CD8-positive, alpha-beta memory T cell (primary cell): ENCODE measurements at places on chromosomes 7 and 10. TPM values are rescaled to one million over a fixed set of nuclear protein-coding genes. Genes with fewer than 3 reads are reported as not detected.

The SPDYE6 gene
- total RNA-seq, result not detected

The GHITM gene
- 218 TPM for total RNA-seq

The ANK3 gene
- total RNA-seq, result 12.8 TPM

The ACTL6B gene
- not detected for total RNA-seq

The TMEM225B gene
- total RNA-seq, result 0.70 TPM

The C10orf53 gene
- total RNA-seq, result not detected

The ZNF804B gene
- total RNA-seq, result not detected

The CACNB2 gene
- not detected for total RNA-seq

DNA sequence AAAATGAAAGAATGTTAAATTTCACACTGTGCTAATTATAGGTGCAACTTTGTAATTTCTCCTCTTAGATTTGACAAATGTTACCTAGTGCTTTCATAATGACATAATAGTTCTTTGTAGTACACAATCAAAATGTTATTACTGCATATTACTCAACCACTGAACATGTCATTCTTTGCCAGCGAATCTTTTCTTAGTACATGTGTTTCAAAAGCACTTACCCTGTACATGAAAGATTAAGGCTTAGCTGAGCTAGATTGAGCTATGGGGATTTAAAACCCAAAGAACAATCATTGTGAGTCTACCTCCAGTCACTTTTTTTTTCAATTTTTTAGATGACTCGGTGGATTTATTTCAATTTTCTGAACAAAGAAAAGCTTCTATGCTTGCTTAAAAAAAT is 123.5 kb upstream of the FERD3L start:
- no peaks in the 10 kb centered on the region for H3K27me3 ChIP-seq
- H3K27ac ChIP-seq, result no peak overlapping the region
- no peaks in the 10 kb centered on the region for H3K4me1 ChIP-seq
- no peak for DNase-seq
- no peaks in the 10 kb centered on the region for H3K36me3 ChIP-seq
- no peak overlapping the region for H3K4me3 ChIP-seq

DNA sequence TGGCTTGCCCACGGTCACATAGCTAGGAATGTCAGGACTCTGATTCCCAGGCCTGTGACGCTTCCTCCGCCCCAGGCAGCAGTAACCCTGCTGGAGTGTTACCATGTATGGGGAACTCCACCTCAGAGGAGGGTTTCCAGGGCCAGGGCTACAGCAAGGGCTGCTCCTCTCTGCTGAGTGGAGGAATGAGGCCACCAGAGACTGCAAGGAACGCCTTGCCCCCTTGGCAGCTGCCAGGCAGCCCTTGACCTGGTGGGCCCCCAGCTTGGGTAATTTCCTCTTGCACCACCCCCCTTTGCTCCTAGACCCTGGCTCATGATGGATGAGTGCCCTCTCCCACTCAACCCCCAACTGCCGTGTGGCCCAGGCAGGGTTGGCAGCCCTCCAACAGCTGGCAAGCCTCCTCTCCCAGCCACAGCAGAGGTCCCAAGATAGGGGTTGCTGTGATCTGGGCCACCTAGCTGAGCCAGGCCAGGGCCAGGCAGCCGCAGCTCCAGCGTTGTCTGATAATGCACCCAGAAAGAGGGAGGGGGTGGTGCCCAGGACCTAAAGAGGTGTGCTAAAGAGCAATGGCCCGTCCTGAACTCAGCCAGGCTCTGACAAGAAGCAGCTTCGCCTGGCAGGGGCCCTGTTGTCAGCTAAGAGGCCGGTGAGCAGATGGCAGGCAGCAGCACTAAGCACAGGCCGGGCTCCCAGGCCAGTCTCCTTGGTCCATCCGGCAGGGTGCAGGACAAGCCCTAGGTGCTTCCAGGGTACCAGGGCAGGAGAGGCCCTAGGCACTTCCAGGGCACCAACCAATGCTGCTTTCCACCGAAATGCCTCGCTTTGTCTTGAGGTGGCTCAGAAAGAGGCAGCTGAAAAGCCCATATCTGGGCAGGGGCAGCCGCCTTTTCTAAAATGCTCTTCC is 35.4 kb downstream of the DRGX start:
- no peak for DNase-seq
- no peaks in the 10 kb centered on the region for H3K4me1 ChIP-seq
- no peaks in the 10 kb centered on the region for H3K36me3 ChIP-seq
- no peaks in the 10 kb centered on the region for H3K27me3 ChIP-seq
- H3K4me3 ChIP-seq, result no peak overlapping the region

DNA sequence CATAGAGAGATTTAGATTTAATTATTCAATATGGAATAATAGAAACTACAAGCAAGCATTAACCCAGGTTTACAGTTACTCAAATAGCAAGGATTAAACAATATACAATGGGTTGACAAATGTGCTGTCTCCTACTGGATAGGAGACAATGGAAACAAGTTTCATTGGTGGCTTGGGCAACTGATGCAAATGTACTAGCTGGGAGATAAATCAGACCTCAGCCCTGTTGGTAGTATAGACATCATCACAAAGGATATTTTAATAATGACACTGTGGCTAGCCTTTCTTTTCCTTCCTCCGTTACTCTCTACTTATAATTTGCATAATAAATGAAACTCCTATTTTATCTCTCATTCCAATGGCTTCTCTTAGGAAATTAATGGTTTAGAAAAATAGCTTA is 96.5 kb upstream of the DKK1 start:
- no peak overlapping the region for H3K27ac ChIP-seq
- H3K27me3 ChIP-seq, result no peaks in the 10 kb centered on the region
- H3K4me1 ChIP-seq, result no peaks in the 10 kb centered on the region
- H3K4me3 ChIP-seq, result no peak overlapping the region

GRCh38 chr7:91182819-91183764 is 81.1 kb upstream of the FZD1 start:
- H3K27ac ChIP-seq, result no peak overlapping the region
- H3K36me3 ChIP-seq, result no peaks in the 10 kb centered on the region
- no peak overlapping the region for H3K4me3 ChIP-seq
- no peaks in the 10 kb centered on the region for H3K27me3 ChIP-seq
- no peaks in the 10 kb centered on the region for H3K4me1 ChIP-seq
- DNase-seq, result no peak

- no peak for DNase-seq
- H3K27me3 ChIP-seq, result no peaks in the 10 kb centered on the region
Observed at GRCh38 chr10:34524369-34525091, 290.6 kb downstream of the PARD3 start.

DNA sequence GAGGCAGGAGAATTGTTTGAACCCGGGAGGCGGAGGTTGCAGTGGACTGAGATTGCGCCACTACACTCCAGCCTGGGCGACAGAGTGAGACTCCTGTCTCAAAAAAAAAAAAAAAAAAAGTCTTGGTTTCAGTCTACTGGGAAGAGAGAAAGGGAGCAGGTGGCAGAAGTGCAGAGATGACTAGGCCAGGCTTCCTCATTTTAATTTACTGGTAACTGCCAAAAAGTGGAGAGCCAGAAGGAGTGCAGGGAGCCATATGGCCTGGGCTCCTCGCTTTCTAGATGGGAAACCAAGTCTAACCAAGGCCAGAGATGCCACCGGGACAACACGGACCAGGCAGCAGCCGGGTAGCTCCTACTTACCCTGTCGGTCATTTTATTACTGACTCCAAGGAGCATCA is 12.2 kb downstream of the SEPHS1 start:
- no peak overlapping the region for H3K4me3 ChIP-seq
- H3K4me1 ChIP-seq, result peaks cover 10% of the 10 kb centered on the region
- peaks cover 6% of the 10 kb centered on the region for H3K36me3 ChIP-seq
- no peak overlapping the region for H3K27ac ChIP-seq

GRCh38 chr7:40133561-40134427 is 628 bp downstream of the MPLKIP start:
- H3K27ac ChIP-seq, result peak overlapping the region; percentile 96
- peak overlapping the region; percentile 84 for H3K4me3 ChIP-seq
- H3K27me3 ChIP-seq, result no peaks in the 10 kb centered on the region
- H3K4me1 ChIP-seq, result peaks cover 37% of the 10 kb centered on the region
- DNase-seq, result no peak

DNA sequence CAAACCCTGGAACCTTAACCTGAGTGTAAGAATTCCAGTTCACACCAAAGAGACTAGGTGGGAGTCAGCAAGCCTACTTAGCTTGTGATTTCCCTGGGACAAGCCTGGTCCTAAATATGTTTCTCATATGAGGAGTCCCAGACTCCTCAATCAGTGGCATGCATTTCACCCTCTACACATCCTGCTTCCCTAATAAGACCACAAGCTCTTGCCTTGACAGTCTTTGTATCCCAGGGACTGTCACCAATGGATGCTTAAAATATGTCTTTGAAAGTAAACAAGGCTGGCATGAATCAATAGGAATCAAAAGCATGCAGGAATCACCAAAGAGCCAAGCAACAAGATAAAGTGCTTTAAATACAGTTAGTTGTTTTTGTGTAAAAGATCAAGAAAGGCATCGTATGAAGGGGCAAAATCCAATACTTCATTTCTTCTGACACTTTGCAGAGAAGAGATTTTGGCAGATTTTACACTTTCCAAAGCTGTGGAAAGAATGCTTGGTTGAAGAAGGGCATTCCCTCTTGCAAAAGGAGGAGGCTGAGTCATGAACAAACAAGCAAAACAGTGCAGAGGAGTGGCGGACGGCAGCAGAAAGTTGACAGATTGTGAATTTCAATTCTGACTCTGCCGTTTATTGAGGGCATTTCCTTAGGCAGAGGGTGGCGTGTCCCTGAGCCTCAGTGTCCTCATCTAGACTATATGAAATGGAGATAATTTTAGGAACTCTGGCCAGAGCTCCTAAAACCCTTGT is 8.5 kb upstream of the NFE2L3 start:
- DNase-seq, result no peak
- no peaks in the 10 kb centered on the region for H3K36me3 ChIP-seq
- no peak overlapping the region for H3K27ac ChIP-seq
- no peaks in the 10 kb centered on the region for H3K27me3 ChIP-seq
- H3K4me3 ChIP-seq, result no peak overlapping the region

DNA sequence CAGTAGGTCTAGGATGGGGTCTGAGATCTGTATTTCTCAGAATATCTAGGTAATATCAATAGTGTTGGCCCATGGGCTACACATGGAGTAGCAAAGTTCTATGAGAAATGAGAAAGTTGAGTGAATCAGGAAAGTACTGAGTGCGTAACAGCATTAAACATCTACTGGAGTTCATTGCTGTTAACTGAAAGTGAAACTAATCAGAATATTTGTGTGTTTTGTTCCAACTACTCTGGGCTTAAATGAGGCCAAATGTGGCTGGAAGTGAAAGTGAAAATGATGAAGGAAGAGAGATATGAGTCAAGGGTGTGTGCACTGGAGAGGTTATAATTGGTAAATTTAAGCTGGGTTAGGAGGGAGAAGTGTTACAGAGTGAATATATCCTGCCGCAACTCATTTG is 46.5 kb downstream of the TMEM106B start:
- peak overlapping the region; percentile 32 for H3K4me3 ChIP-seq
- no peaks in the 10 kb centered on the region for H3K36me3 ChIP-seq
- DNase-seq, result peak; percentile 56
- H3K27ac ChIP-seq, result peak overlapping the region; percentile 11

GRCh38 chr7:45027774-45028114 is 27.7 kb downstream of the CCM2 start:
- no peak for DNase-seq
- peak overlapping the region; percentile 87 for H3K27ac ChIP-seq
- peak overlapping the region; percentile 100 for H3K4me3 ChIP-seq

GRCh38 chr10:3395458-3395861 is 222.9 kb upstream of the PITRM1 start:
- H3K27ac ChIP-seq, result no peak overlapping the region
- H3K36me3 ChIP-seq, result no peaks in the 10 kb centered on the region
- no peaks in the 10 kb centered on the region for H3K27me3 ChIP-seq

GRCh38 chr10:12531305-12532220 is 182.2 kb downstream of the CAMK1D start:
- H3K27ac ChIP-seq, result no peak overlapping the region
- no peaks in the 10 kb centered on the region for H3K36me3 ChIP-seq
- H3K4me1 ChIP-seq, result no peaks in the 10 kb centered on the region
- H3K4me3 ChIP-seq, result no peak overlapping the region

DNA sequence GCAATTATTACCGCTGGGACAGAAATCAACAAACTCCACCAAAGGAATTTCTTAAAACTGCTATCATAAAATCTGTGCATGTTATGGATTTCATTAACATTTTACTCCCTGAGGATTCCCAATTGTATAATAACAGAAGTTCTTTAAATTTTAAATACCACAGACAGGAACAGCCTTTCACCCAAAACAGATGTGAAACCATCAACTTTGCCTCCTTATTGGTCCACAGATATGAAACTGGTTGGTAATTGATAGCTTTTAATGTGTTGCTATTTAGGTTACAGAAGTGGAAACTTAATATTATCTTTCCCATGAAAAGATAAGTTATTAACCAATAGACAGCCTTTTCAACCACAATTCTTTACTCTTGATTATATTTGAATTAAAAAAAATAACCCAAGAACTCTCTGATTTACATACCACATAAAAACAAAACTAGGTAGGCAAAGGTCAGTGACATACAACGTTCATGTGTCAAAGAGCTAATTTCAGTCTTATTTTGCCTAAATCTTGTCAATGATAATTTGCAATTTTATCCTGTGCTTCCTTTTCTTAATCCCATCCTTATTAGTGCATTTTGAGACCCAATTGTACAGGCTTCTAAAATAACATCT is 90.0 kb downstream of the NRP1 start:
- no peak overlapping the region for H3K27ac ChIP-seq
- H3K27me3 ChIP-seq, result no peaks in the 10 kb centered on the region
- no peaks in the 10 kb centered on the region for H3K36me3 ChIP-seq
- DNase-seq, result no peak

GRCh38 chr7:17150018-17150417 is 148.4 kb upstream of the AHR start:
- DNase-seq, result no peak
- H3K27me3 ChIP-seq, result no peaks in the 10 kb centered on the region
- H3K4me3 ChIP-seq, result no peak overlapping the region
- H3K36me3 ChIP-seq, result no peaks in the 10 kb centered on the region
- H3K4me1 ChIP-seq, result peaks cover 3% of the 10 kb centered on the region
- H3K27ac ChIP-seq, result no peak overlapping the region

DNA sequence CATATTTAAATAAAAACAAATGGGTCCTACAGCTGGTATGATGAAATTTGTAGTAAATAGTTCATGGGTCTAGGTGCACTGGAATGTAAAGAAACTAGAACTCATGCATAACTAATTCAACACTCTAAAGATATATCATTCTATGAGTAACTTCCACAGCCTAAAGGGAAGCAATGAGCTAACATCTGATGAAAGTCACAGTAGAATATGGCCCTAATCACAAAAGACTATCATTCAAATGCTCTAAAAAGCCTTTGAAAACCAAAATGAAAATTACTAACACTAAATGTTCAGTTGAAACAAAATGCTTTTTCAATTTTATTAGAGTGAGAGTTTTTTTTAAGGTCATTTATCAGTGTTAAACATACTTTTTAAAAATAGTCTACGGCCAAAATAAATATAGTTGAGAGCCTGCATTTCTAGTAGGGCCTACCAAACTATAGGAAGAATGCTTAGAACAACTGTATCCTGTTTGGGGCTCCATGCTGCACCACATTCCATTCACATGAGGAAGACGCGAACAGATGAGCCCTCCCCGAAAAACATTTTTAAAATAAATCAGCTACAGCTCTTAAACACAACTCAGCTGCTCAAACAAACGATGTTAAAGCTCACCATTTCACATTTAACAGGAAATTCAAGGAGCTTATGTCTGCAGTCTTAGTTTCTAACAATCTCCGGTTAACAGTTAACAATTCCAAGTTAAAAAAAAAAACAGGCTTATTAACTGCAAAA is 134.5 kb downstream of the NRBF2 start:
- peak overlapping the region; percentile 97 for H3K27ac ChIP-seq
- H3K4me3 ChIP-seq, result peak overlapping the region; percentile 83
- no peaks in the 10 kb centered on the region for H3K27me3 ChIP-seq
